ENCODE measurements at places on chromosomes 7 and 10.

DNA sequence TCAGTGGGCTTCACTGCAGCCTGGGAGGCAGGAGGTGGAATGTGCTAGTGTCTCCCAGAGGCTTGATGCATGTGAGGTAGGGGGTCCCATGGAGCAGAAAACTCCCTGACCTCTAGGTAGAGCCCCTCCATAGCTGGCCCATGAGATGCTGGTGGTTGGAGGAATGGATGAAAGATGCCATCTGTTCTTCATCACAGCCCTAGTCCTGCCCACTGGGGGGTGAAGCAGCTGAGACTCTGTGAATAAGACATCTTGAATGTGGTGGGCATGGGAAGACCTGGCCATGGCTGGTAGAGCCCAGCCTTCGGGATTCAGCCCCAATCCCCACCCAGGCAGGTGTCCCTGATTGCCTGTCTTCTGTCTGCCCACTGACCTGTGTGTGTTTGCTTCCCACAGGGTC, 92.5 kb downstream of the COL13A1 start:
- no peak for DNase-seq

DNA sequence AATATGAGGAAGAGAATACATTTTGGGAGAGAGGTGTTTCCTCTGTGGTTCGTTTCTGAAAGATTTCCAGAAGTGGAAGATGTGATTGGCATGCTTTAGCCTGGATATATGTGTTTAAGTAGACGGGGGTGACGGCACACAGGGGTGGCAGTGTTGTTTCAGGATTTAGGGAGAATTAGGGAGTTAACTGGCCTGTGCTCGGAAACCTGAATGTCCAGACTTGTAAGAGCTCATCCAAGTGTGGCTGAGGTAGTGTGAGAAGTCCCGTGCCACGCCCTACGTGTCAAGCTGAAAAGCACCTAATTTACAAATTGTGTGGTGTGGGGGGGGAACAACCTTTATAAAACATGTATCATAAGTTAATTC, 1.1 kb downstream of the RALA start:
- peak; percentile 35 for DNase-seq

- no peak for DNase-seq
Measured at GRCh38 chr10:117720931-117721835, 178.6 kb downstream of the EMX2 start.

- DNase-seq: no peak
Measured at GRCh38 chr7:105743351-105744090, 132.9 kb downstream of the ATXN7L1 start.

GRCh38 chr7:44633254-44634186, 27.1 kb downstream of the OGDH start:
- DNase-seq: peak; percentile 97

GRCh38 chr7:158313931-158314330, 273.7 kb downstream of the PTPRN2 start:
- DNase-seq: no peak

- no peak for DNase-seq
Measured at GRCh38 chr7:141430455-141431139, 120.6 kb upstream of the AGK start.

DNA sequence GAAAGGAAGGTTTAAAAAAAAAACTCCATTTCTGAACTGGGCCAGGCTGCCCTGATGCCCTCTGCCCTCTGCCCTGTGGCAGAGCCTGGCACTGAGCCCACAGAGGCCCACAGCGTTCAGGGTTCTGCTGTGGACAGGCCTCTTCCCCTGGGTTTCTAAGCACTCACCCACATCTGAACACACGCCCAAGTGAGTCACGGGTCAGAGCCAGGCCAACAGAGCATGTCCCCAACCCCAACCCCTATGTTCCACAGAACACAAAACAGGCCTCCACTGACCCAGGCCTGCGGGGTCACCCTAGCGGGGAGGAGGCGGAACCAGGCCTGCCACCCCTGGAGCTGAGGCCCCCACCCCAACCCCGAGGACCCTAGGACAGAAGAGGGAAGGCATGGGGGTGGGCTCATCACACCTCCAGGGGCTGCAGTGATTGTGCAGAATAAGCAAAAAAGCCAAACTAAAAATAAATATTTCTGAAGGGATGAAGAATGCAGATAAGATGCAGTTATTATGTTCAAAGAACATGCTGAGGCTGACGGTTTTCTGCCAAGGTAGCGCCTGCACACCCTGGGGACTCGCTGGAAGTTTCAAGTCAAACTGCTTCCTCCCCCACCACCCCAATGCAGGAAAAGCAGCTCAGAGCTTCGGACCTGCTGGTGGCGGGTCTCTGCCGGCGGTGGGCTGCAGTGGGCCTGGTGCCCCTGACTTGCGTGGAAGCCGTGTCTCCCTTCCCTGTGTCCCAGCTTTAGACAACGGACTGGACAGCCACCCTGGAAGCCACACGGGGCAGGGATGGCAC, 5.4 kb downstream of the WDR86 start:
- DNase-seq: peak; percentile 84

DNA sequence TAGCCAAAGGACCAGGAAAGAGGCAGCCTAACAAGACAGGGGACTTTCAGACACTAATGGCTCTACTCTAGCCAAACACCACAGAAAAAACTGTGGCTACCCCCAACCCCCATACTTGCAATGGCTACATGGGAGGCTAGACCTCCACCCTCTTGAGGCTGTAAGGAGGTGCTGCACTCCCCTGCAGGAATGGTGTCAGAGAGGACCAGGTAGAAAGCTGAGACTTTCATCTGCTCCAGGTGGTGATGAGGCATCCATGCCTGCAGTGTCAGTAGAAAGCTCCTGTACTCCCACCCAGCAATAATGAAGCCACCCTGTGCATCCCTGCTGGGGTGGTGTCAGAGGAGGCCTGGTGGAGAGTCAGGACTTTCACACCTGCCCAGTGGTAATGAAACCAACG, 18.9 kb upstream of the SORCS3 start:
- DNase-seq: no peak

DNA sequence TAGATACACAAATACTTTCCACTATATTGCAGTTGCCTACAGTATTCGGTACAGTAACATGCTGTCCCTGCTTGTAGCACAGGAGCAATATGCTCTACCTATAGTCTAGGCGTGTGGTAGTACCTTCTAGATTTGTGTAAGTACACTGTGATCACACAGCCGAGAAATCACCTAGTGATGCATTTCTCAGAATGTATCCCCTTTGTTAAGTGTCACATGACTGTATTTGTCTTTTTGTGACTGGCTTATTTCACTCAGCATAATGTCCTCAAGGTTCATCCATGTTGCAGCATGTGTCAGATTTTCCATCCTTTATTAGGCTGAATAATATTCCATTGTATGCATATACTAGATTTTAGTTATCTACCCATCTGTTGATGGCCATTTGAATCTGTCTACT, 61.9 kb downstream of the BTRC start:
- DNase-seq: no peak

DNA sequence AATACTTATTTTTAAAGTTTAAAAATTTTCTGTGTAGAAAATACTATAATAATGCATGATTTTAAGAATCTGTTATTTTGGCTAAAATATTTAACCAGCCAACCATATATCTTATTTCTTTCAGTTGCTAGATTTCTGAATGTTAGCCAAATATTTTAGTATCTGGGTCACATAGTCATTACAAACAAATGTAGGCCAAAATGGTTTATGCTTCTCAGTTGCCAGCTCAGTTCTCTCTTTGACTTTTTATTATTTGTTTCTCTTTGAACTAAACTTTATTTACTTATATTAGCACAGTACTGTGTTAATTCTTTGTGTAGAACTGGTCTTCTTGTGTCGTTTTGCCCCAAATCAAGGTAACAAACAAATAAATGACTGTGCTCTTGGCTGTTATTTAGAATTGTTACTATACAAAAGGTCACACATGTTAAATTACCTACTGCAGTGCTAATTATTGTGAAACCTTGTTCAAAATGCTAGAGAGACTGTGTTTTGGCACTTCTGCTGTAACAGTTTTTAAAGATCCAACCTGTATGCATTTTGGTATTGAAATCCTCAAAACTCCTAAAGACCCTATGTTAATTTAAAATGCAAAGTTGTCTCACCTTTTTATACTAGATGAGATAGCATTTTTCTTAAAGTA, 39.8 kb downstream of the ZEB1 start:
- peak; percentile 62 for DNase-seq

GRCh38 chr7:265192-265997, 24.6 kb upstream of the FOXL3 start:
- DNase-seq: no peak

- DNase-seq: no peak
Measured at GRCh38 chr7:113856010-113856409, 62.8 kb downstream of the PPP1R3A start.

Measured in fibroblast of lung (primary cell).